ENCODE measurements at places on chromosomes 4 and X. TPM values are rescaled to one million over a fixed set of nuclear protein-coding genes. Genes with fewer than 3 reads are reported as not detected.

Gene SUPT20HL2
- total RNA-seq = under 0.01 TPM

- DNase-seq = no peak
These were observed 89.3 kb downstream of the DDIT4L start for GRCh38 chr4:100100985-100101384.

DNA sequence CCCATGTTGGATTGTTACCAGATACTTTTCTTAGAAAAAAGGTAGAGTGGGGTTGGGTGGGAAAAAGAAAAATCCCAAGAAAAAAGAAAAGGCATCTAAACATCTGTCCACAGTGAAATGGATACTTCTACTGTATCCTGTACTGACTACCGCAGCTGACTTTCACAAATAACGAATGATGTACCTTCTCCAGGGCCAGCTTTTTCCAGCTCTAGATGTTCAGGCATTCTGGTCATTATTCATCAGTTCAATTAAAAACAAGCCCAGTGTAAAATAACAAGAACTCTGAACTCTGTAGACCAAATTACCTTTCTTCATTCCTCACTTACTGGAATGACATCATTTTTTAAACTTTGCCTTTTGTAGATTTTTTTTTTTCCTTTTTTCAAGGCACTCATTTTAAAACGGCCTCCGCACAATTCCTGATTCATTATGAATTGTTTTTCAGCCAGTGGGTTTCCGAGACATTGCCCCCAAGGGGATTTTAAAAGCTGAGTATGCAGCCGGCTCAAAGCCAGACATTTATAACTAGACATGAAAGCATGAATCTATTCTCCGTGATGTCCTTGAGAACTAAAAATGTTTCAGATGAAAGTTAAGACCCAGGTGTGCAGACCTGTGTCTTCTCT is 113.5 kb downstream of the PRKX start:
- DNase-seq = no peak

GRCh38 chr4:53185869-53186585 is 179.8 kb downstream of the SCFD2 start:
- peak; percentile 21 for DNase-seq

DNA sequence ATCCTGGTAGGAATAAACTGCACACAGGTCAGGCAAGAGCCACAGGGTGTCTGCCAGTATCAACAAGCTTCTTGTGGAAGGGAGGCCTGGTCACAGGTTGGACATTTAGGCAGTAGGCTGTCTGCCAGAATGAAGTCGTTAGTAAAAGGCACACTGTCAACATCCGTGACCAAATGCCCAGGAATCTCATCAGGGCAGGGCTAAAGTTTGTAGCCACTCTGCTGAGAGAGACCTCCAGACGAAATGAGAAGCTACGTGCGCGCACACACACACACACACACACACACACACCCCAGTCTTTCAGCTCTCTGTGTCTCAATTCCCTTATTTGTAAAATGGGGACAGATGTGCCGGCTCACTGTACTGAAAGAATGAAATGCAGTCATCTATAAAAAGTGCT is 408.7 kb upstream of the ZFP42 start:
- no peak for DNase-seq

DNA sequence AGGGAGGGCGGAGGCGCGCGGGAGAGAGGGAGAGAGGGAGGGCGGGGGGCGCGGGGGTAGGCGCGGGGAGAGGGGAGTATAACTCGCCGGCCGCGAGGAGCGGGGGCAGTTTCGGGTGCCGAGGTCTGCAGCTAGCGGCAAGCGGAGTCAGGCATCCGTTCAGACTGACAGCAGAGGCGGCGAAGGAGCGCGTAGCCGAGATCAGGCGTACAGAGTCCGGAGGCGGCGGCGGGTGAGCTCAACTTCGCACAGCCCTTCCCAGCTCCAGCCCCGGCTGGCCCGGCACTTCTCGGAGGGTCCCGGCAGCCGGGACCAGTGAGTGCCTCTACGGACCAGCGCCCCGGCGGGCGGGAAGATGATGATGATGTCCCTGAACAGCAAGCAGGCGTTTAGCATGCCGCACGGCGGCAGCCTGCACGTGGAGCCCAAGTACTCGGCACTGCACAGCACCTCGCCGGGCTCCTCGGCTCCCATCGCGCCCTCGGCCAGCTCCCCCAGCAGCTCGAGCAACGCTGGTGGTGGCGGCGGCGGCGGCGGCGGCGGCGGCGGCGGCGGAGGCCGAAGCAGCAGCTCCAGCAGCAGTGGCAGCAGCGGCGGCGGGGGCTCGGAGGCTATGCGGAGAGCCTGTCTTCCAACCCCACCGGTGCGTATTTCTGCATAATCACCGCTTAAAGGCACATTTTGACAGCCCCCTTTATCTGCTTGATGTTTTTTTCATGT is at the start of gene POU4F2:
Gene POU4F2, plus strand, starts transcription at position 108 of the 720 bp plus-strand sequence. Its CDS starts 248 bp downstream, at position 356.
- no peak for DNase-seq

DNA sequence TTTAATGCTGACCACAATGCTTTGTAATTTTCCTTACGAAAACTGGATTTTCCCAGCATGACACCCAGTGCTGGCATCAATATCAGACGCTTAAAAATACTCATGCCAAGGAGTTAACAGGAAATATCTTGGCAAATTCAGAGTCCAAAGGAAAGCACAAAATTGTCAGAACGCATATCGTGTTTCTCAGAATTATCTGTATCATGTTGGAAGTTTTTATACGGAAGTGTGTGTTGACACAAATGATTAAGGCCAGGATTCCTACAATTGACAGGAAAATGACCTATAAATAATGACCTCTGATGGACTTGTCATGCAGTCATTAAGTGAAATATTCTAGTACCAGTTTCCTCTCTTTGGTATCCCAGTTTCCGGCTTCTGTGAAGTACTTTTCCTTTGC is 132.1 kb upstream of the TLL1 start:
- DNase-seq = no peak

- DNase-seq = no peak
These were observed 22.0 kb downstream of the CXCL8 start for GRCh38 chr4:73762409-73762808.

DNA sequence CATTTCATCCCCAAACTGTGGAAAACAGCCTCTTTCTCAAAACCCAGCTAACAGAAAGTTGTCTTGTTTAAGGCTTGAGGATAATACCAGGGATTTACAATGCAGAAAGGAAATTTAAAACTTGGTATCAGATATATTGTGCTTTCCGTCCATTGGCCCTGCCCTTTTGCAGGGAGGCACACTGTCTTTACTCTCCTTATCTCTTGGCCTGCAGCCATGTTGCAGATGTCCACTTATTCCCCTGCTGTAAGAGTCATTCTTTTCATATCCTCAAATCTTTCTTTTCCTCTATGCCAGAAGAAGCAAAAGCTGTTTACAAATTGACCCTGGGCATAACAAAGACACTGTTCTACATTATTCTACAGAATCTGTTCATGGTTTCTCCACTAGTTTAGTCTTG is 75.6 kb upstream of the DYNLT3 start:
- peak; percentile 31 for DNase-seq

DNA sequence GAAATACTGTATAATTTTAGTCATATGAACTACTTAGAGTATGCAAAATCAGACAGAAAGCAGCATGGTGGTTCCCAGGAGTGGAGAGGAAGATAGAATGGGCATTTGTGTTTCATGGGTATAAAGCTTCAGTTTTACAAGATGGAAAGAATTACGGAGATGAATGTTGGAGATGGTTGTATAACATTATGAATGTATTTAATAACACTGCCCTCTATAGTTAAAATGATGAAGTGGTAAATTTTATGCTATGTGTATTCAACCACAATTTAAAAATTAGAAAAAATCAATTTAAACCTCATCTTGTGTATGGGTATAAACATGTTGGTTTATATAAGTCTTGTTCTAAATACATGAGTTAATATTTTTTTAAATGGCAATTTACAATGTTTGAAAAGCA is 521.1 kb downstream of the FSTL5 start:
- DNase-seq = peak; percentile 10

GRCh38 chrX:110222497-110223257 is 95.2 kb downstream of the AMMECR1 start:
- no peak for DNase-seq

- peak; percentile 91 for DNase-seq
These were observed 21.5 kb upstream of the HTRA3 start for GRCh38 chr4:8248091-8248490.

- no peak for DNase-seq
These were observed 36.2 kb downstream of the KDM5C start for GRCh38 chrX:53188763-53189162.

Gene SPANXN3
- total RNA-seq = not detected

Gene MND1
- total RNA-seq = 4.3 TPM

DNA sequence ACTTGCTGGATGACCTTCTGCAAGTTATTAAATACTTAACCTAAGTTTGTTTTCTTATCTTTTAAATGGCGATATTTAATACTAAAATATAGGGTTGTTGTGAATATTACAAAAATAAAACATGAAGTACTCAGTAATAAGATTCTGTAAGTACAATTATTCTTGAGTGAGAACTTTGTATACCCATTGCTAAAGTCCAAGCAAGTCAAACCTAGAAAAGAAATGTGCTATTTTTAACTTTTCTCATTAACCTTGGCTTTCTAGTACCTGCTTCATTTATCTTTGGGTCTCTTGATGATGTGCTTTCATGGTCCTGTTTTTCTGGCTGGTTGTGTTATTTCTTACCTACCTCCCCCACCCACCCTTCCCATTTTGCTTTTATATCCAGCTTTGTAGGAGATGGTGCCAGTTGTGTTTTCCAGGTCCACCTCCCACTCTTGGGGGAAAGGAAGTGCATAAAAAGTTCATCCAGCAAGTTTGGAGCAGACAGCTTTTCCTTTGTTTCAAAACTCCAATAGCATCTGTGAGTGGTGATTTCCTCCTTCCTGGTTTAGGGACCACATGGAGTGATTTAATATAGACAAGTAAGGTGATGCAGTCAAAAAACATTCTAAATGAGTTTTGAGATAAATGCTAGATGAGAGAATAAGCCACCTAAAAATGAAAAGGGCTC is 7.5 kb upstream of the CXCL8 start:
- no peak for DNase-seq

GRCh38 chr4:143188136-143189088 is 3.7 kb downstream of the USP38 start:
- no peak for DNase-seq

Gene ACE2
- total RNA-seq = not detected

GRCh38 chrX:148878371-148878770 is 378.0 kb downstream of the AFF2 start:
- peak; percentile 22 for DNase-seq

DNA sequence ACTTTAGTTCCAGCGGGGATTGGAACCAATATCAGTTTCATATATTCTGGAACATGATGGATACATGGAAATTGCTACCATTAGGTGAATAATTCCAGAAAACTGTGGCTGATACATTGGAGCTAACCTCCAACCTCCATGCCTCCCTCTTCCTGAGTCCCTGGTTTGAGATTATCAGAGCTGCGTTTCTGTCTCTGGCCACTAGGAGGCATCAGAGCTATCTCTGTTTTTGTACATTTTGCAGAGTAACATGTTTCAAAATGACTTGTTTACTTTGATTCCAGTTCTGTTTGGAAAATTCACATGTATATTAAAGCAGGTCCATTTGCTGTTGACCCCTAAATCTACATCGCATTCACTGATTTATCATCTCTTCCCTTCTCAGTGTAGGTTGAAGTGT is 2.4 kb upstream of the RAB40AL start:
- peak; percentile 13 for DNase-seq

Gene FRMPD3
- total RNA-seq = not detected

Gene ADGRA3
- total RNA-seq = 24.8 TPM

- DNase-seq = peak; percentile 89
These were observed 11.4 kb downstream of the KLF3 start for GRCh38 chr4:38675146-38676121.

- peak; percentile 40 for DNase-seq
These were observed 485 bp downstream of the AADAT start for GRCh38 chr4:170089274-170089667.

- DNase-seq = no peak
These were observed 107.3 kb downstream of the PTTG2 start for GRCh38 chr4:38067499-38067898.

DNA sequence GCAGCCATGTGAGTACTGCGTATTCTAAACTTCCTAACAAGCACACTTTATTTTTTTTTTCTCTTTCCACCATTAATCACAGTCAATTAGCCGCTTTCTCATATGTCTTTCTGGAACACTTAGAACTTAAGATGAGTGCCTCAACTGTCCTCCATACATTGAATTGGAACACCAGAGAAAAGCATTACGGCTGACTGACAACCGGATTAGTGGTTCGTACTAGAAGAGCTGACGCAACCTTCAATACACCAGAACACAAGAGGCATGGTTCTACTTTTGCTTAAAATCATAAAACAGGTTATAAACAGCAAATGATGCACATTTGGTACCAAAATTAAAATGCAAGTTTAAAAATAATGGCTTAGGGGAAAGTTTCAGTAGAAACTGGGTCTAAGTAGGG is 3.3 kb downstream of the TMEM47 start:
- DNase-seq = no peak

DNA sequence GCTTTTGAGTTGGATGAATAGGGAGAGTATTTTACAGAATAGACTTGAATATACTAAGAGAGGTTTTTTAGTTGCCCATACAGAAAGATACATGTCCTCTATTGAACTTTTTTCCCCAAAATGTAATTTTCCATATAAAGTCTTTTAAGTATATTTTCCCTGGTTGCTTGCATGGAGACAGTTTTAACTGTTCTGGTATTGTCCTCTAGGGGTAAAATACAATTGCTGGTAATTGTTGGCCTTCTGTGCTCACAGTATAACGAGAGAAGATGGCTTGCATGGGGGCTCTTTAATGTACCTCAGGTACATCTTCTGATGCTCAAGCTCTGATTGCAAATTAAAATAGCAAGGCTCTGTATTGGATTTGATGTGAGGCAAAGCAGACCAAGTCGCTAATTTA is 136.1 kb downstream of the ARX start:
- DNase-seq = no peak
